ENCODE measurements at places on chromosomes 1 and 21.

DNA sequence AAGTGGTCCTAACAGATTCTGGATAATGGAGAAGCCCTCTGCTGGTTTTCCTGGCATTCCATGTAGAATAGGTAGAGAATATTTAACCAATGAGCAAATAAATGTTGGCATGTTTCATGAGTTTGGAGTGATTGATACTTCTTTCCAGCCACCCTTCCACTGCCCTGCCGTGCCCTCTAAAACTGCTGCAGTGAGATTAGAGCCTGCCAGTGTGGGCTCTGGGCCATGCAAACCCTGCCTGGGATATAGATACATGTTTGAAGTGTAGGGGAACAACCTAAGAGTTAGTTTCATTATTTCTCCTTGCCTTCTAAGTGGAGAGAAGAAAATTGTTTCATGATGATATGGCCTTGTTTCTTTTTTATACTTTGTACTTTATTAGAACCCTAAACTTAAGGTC, 10.4 kb downstream of the UBE2Q1 start:
- DNase-seq, result no peak

DNA sequence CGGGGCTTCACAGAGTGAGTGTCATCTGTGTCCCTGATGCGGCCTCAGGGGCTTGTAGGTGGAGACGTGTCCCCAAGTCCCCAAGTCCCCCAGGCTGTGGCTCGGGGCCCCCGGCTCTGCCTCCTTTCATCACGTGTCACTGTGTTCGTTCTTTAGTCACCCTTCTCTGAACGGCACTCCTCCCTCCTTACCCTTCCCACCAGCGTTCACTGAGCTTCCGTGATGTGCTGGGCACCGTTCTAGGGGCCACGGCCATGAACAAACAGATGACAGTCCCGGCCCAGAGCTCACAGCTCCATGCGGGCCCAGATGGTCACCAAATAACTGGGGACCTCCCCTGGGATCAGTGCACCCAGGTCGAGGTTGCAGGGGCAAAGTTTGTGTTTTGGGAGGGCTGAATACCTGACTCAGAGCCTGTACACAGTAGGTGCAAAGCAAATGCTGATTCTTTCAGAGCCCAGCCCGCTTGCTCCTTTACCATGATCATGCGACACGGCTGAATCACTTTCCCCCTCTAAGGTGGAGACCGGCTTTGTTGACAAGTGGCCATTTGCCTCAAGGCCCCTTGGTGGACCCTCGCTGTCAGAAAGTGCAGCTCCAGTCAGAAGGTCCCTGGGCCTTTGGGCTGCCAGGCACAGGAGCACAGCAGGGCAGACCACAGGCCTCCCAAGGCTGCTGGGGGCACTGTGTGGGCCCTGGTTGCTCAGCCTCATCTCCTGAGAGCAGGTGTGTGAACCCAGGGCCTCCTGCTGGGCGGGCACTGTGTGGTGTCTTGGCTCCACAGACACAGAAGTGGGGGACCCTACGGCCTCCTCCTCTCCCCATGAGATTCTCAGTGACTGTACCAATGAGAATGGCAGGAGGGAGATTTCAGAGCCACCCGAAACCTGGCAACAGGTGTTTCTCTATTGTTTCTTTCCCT, 592.5 kb downstream of the PTPRU start:
- DNase-seq, result no peak

DNA sequence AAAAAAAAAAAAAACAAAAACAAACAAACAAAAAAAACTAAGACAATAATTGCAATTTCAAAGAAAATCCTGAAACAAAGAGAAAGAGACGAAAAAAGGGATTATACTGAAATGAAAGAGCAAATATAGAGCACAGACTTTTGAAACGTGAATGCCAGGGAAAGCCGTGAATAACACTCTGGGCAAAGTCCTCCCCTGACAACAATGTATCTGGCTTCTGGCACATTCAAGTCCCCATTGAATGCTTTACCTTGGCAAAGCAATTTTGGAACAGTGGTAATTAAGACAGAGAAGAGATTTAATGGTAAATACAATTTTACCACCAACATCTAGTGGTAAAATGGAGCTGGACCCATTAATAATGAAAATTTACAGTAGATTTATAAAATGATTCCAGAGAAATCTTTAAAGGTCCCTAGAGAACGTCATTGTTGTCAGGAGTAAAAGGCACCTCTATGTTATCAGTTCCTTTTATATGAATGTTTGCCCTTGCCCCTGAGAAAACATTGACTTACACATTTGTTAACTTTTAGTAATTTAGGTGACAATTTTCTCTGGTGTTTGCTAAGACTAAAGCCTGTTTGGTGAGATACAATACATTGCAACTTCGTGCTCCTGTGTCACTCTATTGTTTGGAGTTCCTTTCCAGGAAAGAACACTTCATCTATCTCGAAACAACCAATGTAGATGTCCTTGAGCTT, 89.7 kb downstream of the GREM2 start:
- DNase-seq, result no peak

DNA sequence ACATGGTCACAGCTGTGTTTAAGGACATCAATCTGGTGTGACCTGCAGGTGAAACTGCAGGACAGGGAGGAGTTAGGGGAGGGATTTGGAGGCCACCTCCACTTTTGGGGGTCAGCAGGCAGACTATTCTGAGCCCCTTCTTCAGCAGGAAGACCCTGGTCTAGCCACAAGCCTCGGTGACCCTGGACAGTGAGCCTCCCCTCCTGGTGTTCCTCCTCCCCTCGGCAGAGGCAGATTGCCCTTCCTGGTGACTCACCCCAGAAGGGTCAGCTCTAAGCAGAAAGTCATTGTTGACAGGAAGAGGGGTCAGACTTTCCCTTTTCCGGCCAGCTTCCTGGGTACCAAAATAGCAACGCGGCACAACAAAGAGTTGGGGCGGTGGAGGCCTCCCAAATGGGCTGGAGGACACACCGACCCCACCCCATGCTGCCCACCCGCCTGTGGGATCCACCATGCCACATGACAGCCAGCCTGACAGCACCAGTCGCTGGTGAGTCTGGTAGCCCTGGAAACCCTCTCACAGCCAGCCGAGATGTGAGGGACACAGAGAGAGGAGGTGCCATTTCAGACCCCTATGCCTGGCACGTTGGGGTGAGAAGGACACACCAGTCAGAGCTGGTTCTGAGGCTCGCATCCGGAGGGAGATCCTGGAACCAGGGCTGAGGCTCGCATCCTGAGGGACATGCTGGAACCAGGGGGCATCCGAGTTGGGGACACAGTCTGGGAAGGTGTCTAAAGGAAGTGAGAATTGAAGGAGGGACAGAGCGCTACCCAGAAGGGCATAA, 14.7 kb upstream of the CSF1 start:
- no peak for DNase-seq

- no peak for DNase-seq
These were observed 22.9 kb downstream of the ADAM30 start for GRCh38 chr1:119873135-119874015.
